ENCODE measurements at places on chromosomes 3 and 15.

- no peak for DNase-seq
Observed at GRCh38 chr15:85063522-85064079, 81.9 kb downstream of the PDE8A start.

GRCh38 chr3:3464131-3464530 lies 284.6 kb upstream of the CRBN start:
- no peak for DNase-seq

GRCh38 chr3:170414202-170414663 lies 4.4 kb upstream of the CLDN11 start:
- DNase-seq, result peak; percentile 88

- no peak for DNase-seq
Observed at GRCh38 chr3:36894914-36895313, 49.9 kb downstream of the TRANK1 start.

- DNase-seq, result peak; percentile 6
Observed at GRCh38 chr3:100865442-100865841, 127.8 kb downstream of the ABI3BP start.

DNA sequence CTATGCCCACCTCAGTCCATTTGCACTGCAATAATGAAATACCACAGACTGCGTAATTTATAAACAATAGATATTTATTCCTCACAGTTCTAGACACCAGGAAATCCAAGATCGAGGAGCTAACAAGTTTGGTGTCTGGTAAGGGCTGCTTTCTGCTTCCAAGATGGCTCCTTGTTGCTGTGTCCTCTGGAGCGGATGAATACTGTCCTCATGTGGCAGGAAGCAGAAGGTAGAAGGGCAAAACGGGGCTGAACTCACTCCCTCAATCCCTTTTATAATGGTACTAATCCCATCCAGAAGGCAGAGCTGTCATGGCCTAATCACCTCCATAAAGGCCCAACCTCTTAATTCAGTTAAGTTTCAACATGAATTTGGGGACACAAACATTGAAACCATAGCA lies 75.3 kb downstream of the P2RY1 start:
- no peak for DNase-seq

DNA sequence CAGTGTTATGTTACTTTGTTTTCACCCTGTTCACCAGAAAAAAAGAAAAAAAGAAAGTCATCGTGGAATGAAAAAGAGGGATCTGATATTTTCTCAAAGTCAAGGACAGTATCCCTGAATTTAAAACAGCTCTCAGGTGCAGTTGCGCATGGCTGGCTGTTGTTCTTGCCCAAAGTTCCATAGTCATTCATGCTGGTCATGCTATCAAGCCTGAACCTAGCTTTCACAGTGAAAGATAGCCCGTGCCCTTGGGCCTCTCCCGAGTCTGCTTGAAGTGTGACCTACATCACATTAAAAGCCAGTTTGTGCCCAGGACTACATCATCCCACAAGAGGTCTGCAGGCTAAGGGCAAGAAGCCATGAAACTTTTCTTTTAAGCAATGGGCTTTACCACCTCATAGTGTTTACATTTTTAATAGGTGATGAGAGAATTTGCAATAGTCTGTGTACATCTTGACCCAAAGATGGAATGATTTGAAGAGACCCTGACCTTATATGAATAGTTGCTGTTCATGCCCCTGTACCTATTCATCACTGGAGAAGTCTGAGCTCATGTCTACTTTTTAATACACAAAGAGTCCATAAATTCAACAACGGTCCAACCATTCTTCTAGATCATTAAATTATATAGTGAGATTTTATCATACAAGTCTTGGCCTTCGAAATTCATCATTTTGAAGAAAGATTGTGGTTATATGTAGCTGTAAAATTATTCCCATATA lies 522.5 kb upstream of the MCTP2 start:
- no peak for DNase-seq

DNA sequence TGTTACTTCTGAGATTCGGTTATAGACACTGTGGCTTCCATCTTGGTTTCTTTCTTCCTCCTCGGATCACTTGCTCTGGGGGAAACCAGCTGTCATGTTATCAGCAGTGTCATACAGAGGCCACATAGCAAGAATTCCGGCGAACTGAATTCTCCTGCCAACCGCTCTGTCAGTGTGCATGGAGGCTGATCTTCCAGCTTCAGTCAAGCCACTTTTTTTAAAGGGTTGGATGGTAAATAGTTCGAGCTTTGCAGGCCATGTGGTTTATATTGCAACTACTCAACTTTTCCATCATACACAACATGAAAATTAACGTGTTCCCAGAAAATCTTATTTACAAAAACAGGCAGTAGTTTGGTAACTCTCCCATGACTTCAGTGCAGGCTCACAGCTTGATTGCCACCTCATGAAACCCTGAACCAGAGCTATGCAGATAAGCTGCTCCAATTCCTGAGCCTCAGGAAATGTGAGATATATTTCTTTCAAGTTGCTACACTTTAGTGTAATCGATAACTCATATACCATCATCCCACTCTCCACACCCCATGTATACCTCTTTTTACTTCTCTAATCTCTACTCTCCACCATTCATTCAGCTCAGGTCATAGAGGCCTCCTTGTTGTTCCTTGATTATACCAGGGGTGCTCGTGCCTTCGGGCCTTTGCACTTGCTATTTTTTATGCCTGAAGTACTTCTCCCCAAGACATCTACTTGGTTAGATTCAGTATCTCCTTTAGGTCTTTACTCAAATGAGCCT lies 7.2 kb downstream of the RPL22L1 start:
- DNase-seq, result no peak

GRCh38 chr3:43423639-43424038 lies 137.3 kb downstream of the SNRK start:
- no peak for DNase-seq

DNA sequence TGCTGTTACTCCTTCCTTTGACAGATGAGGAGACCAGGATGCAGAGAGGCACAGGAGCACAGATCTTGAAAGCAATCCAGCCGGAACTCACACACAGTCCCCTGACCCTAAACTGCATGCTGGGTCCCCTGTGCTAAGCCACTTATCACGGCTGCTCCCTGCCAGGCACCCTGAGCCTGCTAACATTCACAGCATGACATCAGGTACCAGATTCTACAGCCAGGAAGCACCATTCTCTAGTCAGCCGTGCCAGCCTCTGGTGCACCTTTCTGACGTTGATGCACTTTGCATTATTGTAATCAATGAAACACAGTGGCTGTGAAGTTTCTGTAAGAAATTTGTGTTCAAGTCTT lies 247.3 kb downstream of the OCA2 start:
- no peak for DNase-seq

- no peak for DNase-seq
Observed at GRCh38 chr3:15273227-15273626, 59.2 kb downstream of the SH3BP5 start.

- DNase-seq, result peak; percentile 76
Observed at GRCh38 chr3:61560517-61561373, 626 bp upstream of the PTPRG start.

- DNase-seq, result no peak
Observed at GRCh38 chr15:70354346-70354905, 256.7 kb upstream of the TLE3 start.

- no peak for DNase-seq
Observed at GRCh38 chr3:140763532-140763931, 85.7 kb downstream of the TRIM42 start.

DNA sequence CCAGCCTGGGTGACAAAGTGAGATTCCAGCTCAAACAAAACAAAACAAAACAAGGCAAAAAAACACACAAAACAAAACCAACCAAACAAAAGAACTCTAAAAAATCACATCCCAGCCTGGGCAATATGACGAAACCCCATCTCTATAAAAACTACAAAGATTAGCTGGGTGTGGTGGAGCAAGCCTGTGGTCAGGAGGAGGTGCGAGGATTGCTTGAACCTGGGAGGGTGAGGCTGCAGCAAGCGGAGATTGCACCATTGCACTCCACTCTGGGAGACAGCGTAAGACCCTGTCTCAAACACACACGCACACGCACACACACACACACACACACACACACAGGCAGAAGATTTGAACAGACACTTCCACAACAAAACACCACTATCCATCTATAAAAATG lies 99.6 kb downstream of the SHQ1 start:
- no peak for DNase-seq

DNA sequence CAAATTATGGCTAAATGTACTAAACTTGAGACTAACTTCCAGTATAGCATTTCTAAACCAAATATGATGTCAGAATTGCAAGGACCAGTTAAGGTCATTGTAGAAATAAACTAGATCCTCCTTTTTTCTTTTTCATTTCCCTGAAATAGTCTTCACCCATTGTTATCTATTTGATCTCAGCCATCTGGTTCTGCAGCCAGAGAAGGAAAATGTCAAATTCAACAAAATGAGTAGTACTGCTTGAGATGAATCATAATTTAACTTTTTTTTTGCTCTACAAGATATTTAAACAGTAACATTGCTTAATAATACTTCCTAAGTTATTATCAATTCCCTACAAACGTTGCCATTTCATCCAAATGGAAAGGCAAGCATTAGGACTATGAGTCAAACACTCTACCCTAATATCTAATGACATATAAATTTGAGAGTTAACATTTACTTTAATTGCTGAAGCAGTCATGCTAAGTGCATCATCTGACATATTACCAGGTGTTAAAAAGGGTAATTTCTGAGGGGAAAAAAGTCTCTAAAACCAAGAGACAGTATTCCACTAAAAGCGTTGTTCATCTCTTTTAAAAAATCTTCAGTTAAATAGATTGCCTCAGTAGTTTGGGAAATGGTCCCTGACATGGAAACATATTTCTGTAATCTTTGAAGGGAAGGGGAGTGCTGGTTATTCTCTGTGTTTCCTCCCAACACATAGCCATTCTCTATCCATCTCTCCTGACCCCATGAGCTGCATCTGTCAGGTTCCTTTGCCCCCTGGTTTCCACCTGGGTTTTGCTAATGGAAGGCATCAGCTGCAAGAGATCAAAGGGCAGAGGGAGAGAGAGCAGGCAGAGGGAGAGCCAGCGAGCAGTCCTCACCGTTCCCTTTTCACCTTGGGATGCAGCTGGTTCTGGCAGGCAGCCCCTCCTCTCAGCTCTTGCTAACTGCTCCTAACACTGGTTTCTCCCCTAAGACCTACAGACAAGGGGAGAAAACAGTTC lies 138.5 kb downstream of the ARPP21 start:
- no peak for DNase-seq

DNA sequence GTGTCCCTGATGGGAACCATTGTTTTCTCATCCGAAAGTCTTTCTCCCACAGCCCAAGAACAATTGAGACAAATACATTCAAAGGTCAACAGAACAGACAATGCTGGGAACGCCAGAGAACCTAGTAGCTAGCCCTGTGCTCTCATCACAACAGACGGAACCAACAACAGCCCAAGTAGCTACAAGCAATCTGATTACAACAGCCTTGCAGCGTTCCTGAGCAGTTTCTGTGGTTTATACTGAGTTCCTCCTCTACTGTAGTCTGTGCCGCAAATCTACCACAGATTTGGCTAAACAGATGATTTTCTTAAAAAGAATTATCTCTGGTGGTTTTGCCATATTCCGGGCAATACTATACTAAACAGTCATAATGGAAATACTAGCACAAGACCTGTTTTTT lies 435.6 kb downstream of the MECOM start:
- peak; percentile 59 for DNase-seq

GRCh38 chr3:54093491-54094248 lies 28.7 kb upstream of the CACNA2D3 start:
- no peak for DNase-seq

GRCh38 chr3:185215873-185216606 lies 37.8 kb downstream of the EHHADH start:
- DNase-seq, result no peak

DNA sequence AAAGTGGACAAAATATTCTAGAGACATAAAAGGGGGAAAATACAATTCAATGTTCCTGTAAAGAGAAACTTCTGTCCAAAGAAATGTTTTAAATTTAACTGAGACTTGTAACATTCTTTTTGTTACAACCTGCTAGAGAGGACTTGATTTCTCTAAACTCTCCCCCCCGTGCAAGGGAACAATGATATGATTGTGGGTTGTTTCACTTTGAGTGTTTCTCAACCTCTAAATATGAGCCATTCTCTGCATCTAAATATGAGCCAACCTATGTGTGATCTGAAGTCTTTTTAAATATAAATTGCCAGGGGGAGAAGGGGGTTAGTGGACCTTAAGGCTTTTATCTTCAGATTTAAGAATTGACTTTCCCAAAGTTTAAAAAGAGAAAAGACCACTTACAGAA lies 14.6 kb downstream of the ZNF860 start:
- DNase-seq, result no peak
